ENCODE measurements at places on chromosomes 6 and 20. TPM values are rescaled to one million over a fixed set of nuclear protein-coding genes. Genes with fewer than 3 reads are reported as not detected.

The GPLD1 gene
- total RNA-seq: 0.62 TPM

The HMGN4 gene
- total RNA-seq: 63.6 TPM

- peak overlapping the region; percentile 68 for H3K27ac ChIP-seq
- no peak for DNase-seq
- H3K4me1 ChIP-seq: peaks cover 73% of the 10 kb centered on the region
- peaks cover 60% of the 10 kb centered on the region for H3K36me3 ChIP-seq
- H3K4me3 ChIP-seq: no peak overlapping the region
Observed at GRCh38 chr6:24702720-24703282, 16.2 kb downstream of the C6orf62 start.

The BCAS1 gene
- total RNA-seq: 0.14 TPM

DNA sequence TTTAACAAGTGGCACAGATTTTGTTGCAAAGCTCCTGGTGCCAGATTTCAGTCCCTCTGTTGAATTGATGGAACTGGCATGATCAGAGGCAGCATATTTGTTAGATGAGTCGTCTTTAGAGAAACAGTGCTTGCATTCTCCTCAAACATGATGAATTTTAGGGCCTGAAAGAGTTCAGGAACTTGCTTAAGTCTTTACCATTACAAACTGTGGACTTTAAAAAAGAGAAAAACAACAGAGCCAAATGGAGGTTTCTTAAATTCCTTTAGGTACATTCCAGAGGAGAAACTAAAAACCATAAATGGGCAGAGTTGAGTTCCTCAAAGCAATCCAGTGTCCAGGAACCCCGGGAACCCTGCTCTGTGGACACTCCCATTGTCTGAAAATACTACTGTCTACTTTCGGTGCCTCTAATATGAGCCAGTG, 2.5 kb downstream of the GTF2H5 start:
- H3K4me3 ChIP-seq: no peak overlapping the region
- H3K27ac ChIP-seq: no peak overlapping the region
- H3K4me1 ChIP-seq: peaks cover 10% of the 10 kb centered on the region
- DNase-seq: no peak

- DNase-seq: no peak
- H3K27ac ChIP-seq: no peak overlapping the region
- H3K27me3 ChIP-seq: no peaks in the 10 kb centered on the region
- H3K4me1 ChIP-seq: peaks cover 32% of the 10 kb centered on the region
- no peak overlapping the region for H3K4me3 ChIP-seq
Observed at GRCh38 chr6:106199998-106200397, 113.9 kb downstream of the PRDM1 start.

The HEBP2 gene
- total RNA-seq: 4.0 TPM

- no peaks in the 10 kb centered on the region for H3K36me3 ChIP-seq
- H3K27me3 ChIP-seq: peaks cover 17% of the 10 kb centered on the region
- no peaks in the 10 kb centered on the region for H3K4me1 ChIP-seq
- H3K4me3 ChIP-seq: no peak overlapping the region
- DNase-seq: no peak
Observed at GRCh38 chr6:152532556-152533422, 104.4 kb downstream of the SYNE1 start.

GRCh38 chr6:167782698-167783517, 43.8 kb upstream of the AFDN start:
- H3K4me1 ChIP-seq: no peaks in the 10 kb centered on the region
- no peak overlapping the region for H3K4me3 ChIP-seq
- no peak for DNase-seq
- H3K27me3 ChIP-seq: peaks cover 3% of the 10 kb centered on the region
- H3K36me3 ChIP-seq: no peaks in the 10 kb centered on the region
- no peak overlapping the region for H3K27ac ChIP-seq

DNA sequence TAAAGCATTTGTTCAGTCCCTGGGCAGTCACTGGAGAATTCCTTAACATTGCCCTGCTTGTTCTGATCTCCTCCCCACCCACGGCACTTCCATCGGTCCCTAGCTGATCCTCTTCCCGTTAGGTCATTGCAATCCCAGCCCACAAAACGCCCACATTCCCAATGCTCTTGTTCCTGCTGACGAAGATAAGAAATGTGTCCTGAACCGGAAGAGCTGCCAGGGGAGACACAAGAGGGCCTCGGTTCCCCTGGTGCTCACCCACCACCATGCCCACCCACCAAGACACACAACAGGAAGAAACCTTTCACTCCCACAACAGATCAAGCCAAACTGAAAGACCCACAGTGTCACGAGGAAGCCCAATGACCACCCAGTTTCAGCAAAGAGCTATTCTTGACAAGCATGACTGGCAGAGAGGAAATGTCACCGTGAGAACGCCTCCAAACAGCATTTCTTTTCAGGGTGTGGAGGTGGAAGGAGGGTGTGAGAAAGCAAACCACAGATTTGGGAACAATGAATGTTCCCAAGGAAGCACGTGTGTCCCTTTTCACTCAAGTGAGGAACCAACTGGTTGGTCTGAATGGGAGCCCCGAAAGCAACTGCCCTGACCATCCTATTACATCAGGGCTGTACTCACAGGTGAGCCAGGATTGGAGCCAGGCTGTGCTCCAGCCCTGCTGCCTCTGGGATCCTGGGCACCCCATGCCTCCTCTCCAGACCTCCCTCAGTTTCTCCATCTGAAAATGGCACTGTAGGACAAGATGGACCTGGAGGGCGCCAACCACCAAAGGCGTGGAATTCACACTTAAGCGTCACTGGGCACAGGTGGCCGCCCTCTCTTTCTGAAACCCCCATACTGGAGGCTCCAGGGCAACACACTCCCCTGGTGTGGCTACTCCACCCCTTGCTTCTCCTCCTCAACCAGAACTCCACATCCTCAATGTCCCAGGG, 97.5 kb downstream of the ZMYND8 start:
- peaks cover 40% of the 10 kb centered on the region for H3K36me3 ChIP-seq
- no peak overlapping the region for H3K4me3 ChIP-seq
- no peak for DNase-seq
- peak overlapping the region; percentile 70 for H3K27ac ChIP-seq

- no peak overlapping the region for H3K27ac ChIP-seq
Observed at GRCh38 chr6:16007146-16007545, 121.7 kb upstream of the MYLIP start.

The HTR1E gene
- not detected for total RNA-seq

- no peak overlapping the region for H3K27ac ChIP-seq
- peaks cover 2% of the 10 kb centered on the region for H3K27me3 ChIP-seq
- DNase-seq: no peak
- no peaks in the 10 kb centered on the region for H3K36me3 ChIP-seq
Observed at GRCh38 chr6:140237251-140237650, 862.8 kb upstream of the CITED2 start.

The RNF182 gene
- not detected for total RNA-seq

DNA sequence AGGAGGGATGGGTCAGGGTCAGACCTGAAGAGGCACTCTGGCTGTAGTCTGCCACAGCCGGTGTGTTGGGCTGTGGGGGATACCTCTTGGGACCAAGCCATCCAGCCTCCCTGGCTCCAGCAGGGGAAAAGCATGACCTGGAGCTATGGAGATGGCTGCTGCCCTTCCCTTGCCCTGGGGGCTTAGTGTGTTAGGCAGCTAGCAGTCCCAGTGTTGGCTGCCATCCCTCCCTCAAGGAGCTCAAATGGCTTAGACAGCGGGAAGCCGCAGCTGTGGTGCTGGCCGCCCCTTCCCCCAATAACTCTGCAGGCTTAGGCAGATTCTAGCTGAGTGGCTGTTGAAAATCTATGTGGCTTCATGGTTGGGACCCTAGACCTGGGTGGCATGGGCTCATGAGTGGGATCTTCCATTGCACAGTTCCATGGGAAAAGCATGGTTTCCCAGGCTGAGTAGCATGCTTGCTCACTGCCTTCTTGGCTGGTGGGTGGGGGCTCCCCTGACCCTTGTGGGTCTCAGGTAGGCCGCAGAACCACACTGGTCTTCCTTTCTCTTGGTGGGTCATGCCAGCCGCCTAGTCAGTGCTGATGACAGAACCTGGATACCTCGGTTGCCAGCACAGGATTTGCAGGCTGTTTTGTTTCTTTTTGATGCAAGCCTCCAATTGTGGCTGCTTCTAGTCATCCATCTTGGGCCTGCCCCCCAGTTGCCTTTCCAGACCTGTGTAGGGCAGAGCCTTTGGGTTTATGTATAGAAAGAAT, 69.0 kb upstream of the AHI1 start:
- no peaks in the 10 kb centered on the region for H3K36me3 ChIP-seq
- no peaks in the 10 kb centered on the region for H3K27me3 ChIP-seq
- no peak overlapping the region for H3K27ac ChIP-seq
- H3K4me3 ChIP-seq: no peak overlapping the region
- no peak for DNase-seq
- H3K4me1 ChIP-seq: peaks cover 26% of the 10 kb centered on the region

DNA sequence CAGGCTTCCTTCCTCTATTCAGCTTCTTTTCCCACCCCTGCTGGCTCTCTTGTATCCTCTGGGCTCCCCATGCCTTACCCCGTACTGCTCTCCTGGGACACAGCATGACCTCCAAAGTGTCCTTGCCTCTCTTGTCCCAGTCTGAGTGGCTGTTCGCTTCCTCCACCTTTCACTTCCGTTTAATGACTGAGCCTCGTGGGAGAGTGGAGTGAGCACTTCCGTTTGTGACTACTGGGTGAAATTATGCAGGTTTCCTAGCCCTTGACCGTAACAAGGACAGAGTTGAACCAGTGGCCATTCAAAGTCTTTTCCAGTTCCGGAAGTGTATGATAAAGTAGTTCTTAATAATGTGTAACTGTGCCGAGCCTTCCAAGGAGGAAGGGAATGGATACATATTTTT, 109.2 kb downstream of the ARID1B start:
- peak; percentile 32 for DNase-seq
- peaks cover 69% of the 10 kb centered on the region for H3K4me1 ChIP-seq

The EMILIN3 gene
- 0.16 TPM for total RNA-seq

DNA sequence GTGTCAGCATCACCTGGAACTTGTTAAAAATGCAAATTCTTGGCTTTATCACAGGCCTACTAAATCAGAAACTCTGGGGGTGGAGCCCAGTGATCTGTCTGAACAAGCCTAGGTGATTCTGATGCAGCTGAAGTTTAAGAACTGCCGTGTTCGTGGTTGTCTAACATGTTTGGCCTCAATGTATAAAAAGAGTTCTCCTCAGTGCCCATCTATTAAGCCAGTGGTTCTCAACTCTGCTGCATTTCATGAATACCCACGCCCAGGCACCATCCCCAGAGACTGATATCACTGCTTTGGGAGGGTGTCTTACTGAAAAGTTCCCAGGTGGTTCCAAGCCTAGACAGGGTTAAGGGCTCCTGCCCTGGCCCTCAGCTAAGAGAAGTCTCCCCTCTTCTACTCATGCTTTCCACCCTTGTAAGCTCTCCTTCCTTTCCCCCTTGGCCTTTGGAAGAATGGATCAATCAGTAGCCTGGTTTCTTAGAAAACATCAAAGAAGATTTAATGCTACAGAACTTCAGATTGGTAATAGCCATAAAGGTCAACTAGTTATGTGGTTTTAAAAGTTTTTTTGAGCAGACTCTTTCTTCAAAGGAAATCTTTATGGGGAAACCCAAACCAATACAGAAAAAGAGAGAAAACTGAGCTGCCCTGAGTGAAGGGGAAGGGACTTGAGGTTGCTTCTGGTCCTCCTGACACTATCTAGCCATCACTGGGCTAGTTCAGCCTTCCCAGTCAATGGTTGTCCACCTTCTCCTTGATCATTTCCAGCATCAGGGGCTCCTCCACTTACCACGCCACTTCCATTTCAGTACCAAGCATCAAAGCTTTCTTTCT, 38.9 kb upstream of the TNFAIP3 start:
- H3K27me3 ChIP-seq: no peaks in the 10 kb centered on the region
- peaks cover 87% of the 10 kb centered on the region for H3K4me1 ChIP-seq
- peak overlapping the region; percentile 89 for H3K27ac ChIP-seq
- DNase-seq: peak; percentile 78
- H3K4me3 ChIP-seq: peak overlapping the region; percentile 30
- peaks cover 6% of the 10 kb centered on the region for H3K36me3 ChIP-seq

DNA sequence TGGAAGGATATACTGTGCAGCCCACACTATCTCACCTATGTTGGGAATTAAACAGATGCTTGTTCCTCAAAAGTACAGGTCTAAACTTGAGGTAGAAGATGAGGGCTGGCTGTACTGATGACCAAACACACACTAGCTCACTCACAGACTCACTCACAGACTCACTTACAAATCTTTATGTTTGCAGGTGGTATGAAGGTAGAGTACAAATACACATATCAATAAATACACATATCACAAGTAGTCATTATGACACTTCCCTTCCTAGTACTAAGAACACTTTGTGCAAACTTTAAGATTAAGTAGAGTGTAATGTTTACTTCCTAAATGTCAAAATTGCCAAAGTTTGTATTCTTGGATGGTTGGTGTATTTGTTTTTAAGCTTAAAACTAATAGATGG, 155.4 kb upstream of the KCNQ5 start:
- no peak for DNase-seq
- H3K4me1 ChIP-seq: no peaks in the 10 kb centered on the region
- peaks cover 13% of the 10 kb centered on the region for H3K27me3 ChIP-seq
- no peaks in the 10 kb centered on the region for H3K36me3 ChIP-seq
- H3K27ac ChIP-seq: no peak overlapping the region

- no peak overlapping the region for H3K27ac ChIP-seq
- no peaks in the 10 kb centered on the region for H3K36me3 ChIP-seq
- peaks cover 7% of the 10 kb centered on the region for H3K4me1 ChIP-seq
Observed at GRCh38 chr20:4154958-4155411, 139.6 kb upstream of the RNF24 start.

DNA sequence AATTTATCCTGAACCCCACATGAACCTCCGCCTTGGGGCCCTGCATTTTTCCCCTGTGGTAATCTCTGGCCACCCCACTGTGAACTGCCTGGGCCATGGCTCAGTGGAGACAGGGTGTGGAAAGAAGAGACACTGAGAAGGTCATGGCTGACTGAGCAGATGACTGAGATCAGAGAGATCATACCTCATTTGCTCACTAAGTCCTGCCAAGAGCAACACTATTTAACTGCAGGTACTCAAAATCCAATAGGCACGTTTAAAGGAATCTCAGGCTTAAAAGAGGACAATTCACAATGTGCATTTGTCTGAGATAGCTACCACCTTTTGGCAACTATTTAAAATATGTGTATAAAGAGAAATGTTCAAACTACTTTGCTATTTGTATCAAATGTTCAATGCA, 305.0 kb downstream of the GMDS start:
- no peaks in the 10 kb centered on the region for H3K4me1 ChIP-seq
- no peak for DNase-seq
- no peak overlapping the region for H3K27ac ChIP-seq
- H3K4me3 ChIP-seq: no peak overlapping the region

The BTNL2 gene
- not detected for total RNA-seq

DNA sequence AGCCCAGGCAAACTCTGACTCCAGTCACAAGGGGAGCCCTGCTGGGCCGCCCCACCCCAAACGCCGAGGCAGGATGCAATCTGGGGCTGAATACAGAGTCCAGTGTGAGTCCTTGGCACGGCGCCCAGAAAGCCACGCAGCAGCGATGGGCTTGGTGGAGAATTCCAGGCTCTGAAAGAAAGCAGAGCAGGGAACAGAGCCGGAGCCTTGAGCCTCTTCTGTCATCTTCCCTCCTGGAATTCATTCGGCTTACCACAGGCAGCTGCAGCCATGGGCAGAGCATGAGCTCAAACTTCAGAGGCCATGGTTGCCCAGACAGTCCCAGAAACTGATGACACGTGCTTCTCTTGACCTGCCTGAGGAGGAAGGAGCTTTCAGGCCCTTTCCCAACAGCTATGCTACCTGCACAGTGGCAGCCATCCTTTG, 441.1 kb upstream of the JARID2 start:
- DNase-seq: no peak
- H3K4me1 ChIP-seq: no peaks in the 10 kb centered on the region
- no peak overlapping the region for H3K27ac ChIP-seq

- no peak for DNase-seq
- no peak overlapping the region for H3K27ac ChIP-seq
- H3K4me3 ChIP-seq: no peak overlapping the region
- H3K27me3 ChIP-seq: peaks cover 17% of the 10 kb centered on the region
Observed at GRCh38 chr6:72624557-72625160, 2.8 kb downstream of the KCNQ5 start.

The AP5S1 gene
- total RNA-seq: 9.1 TPM

The SPEF1 gene
- not detected for total RNA-seq

The TCP11 gene
- not detected for total RNA-seq

The PRKN gene
- total RNA-seq: 0.56 TPM

Measured in activated CD4-positive, alpha-beta T cell treated with anti-CD3 and anti-CD28 coated beads for 36 hours (primary cell).